ENCODE measurements at places on chromosomes 3 and 15.

GRCh38 chr15:101652786-101653430 is 727 bp upstream of the TM2D3 start:
- peak; percentile 24 for DNase-seq

GRCh38 chr15:33068007-33068481 is 126.5 kb downstream of the FMN1 start:
- peak; percentile 41 for DNase-seq

DNA sequence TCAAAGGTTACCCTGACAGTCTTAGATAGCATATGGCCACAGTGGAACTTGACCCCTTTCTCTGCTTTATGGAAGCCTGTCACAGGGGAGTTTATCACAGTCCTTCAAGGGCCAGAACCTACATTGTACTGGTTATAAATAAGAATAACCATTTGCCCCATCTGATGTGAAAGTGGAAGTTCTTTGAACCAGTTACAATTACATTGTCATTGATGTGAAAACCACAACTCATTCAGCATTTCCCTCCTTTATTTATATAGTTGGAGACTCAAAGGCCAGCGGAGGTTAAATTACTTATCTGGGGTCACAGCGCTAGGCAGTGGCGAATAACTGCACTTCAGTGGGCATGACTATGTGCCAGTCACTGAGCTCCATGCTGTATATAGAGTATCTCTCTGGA is 60.5 kb upstream of the TBC1D5 start:
- DNase-seq = no peak

GRCh38 chr3:9169956-9170850 is 79.2 kb downstream of the SRGAP3 start:
- no peak for DNase-seq

DNA sequence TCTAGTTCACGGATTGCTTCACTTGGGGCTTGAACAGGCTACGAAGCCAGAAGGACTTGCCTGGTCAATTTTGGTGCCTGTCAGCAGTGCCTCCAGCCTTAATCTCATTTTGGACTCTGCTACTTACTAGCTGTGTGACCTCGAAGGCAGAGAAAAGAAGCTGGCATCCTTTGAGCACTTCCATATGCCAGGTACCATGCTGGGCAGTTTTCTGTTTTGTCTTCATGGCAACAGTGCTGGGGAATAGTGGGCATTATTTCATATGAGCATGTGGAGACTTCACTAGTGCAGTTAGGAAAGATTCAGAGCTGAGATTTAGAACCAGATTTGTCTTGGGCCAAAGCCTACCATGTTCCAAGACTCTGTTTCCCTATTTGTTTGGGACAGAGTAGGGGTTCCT is 92.2 kb downstream of the LRTM1 start:
- DNase-seq = no peak

DNA sequence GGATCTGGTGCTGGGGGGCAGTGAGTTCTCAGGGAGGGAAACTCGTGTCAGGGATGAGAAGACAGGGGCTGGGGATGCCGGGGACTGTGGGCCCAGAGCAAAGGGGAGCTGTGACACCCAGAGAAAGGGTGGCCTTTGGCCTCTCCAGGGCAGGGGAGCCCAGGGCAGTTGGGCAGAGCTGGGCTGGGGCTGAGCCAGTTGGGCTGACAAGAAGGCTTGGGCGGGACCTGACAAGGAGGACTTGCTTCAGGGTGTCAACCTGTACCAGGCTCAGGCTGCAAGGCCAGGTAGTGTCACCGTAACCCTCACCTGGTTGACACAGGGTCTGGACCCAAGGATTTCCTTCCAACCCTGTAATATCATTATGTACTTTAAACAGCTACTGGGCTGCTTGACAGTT is 13.2 kb upstream of the ANPEP start:
- no peak for DNase-seq

- DNase-seq = no peak
Observed at GRCh38 chr3:128197855-128198254, 44.6 kb downstream of the EEFSEC start.

- DNase-seq = no peak
Observed at GRCh38 chr3:195397524-195397923, 45.3 kb downstream of the ACAP2 start.

DNA sequence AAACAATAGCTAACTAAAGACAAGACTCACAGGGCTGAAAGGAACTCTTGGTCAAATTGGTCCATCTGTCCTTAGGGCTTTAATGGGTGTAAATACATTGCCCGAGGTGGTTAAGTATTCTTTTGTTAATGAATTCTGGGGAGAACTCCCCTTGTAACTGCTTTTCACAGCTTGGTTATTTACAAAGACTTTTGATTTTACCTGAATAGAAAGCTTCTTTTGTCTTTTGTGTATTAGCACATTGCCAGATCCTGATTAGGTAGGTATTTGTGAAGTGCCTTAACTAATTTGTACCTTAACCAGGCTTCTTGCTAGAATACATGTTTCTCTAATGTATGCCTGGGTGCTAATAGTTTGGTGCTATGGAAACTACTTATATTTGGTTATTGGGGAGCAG is 14.0 kb downstream of the CHD2 start:
- DNase-seq = no peak

GRCh38 chr15:28049581-28049980 is 49.5 kb downstream of the OCA2 start:
- DNase-seq = no peak

DNA sequence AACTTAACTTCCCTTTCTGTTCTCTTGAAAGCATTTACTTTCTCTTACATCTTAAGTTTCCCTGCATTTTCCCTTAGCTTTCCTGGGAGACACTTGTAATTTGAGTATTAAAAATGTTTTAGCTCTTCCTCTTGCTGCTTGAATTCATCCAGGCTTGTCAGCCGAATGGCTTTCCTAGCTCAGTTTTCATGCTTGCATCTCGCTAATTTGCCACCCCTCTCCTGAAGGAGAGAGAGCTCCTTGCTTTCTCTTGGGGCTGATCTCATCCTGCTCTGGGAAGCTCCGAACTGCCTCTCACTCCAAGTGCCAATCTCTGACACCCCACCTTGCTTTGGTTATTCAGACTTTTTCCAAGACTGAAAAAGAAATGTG is 374.6 kb upstream of the TBL1XR1 start:
- DNase-seq = no peak

DNA sequence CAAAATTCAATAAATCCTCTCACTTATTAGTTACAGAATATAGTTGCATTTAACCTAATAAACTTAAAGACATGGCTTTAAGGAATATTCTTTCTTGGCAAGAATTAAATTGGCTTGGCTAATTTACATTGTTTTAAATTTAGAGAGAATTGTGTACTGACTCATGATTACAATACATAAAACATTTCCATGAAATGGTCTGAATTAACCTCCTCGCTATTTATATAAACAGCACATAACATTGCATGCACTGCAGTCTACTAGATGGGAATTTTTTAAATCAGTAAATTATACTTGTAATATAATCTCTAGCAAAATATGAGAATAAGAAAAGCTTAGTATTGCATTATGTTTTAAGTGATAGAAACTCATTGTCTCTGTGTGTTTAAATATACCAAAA is 268.9 kb downstream of the SHOX2 start:
- peak; percentile 20 for DNase-seq

DNA sequence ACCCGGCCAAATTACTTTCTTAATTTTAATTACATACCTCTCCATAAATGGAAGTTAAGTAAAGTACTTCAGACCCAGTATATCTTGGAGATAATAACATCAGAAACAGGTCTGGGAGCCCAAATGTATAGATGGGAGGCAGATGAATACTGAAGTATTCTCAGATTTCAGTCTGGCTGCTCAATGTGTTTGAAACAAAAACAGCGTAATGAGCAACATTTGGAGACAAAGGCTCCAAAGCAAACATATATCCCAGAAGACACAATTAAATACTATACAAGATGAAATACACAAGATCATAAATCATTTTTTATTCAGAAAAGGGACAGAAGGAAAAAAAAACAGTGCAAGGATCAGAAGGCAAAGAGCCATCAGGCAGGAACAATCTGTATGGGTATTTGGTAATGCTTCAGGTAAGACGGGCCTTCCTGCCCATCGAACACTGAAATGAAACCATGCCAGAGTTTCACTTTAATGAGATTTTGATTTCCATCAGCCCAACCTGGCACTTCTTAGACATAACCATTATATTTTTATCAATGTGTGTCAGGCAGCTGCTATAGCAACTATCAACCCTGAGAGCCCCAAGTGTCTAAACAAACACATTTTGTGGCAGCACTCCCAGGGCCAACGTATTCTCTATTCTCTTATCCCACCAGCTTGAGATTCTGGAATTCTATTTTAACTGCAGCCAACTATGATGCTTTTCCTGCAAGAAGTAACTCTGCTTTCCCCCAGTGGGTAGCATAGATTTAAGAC is 210.8 kb downstream of the STT3B start:
- no peak for DNase-seq

- DNase-seq = no peak
Observed at GRCh38 chr3:94172695-94173310, 109.9 kb downstream of the NSUN3 start.

DNA sequence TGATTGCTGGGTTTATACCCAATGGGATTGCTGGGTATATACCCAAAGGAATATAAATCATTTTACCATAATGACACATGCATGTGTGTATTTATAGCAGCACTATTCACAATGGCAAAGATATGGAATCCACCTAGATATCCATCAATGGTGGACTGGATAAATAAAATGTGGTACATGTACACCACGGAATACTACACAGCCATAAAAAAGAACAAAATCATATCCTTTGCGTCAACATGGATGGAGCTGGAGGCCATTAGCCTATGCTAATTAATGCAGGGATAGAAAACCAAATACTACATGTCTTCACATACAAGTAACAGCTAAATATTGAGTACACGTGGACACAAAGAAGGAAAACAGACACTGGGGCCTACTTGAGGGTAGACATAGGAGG is 22.6 kb downstream of the MNS1 start:
- no peak for DNase-seq

DNA sequence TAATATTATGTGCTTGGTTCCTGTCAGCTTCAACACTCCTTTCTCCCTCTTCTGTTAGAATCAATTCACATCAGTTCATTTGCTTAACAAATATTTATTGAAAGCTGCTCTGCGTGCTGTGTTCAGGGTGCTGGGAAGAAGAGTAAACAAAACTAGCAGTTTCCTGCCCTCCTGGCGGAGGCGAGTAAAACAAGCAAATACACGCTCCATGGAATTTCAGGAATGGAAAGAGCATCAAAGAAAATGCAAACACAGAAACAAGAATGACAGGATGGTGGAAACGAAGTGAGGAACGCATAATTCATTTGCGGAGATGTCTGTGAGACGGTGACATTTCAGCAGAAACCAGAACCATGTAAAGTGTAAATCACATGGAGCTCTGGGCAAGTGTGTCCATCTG is 49.4 kb upstream of the SPTSSB start:
- no peak for DNase-seq

DNA sequence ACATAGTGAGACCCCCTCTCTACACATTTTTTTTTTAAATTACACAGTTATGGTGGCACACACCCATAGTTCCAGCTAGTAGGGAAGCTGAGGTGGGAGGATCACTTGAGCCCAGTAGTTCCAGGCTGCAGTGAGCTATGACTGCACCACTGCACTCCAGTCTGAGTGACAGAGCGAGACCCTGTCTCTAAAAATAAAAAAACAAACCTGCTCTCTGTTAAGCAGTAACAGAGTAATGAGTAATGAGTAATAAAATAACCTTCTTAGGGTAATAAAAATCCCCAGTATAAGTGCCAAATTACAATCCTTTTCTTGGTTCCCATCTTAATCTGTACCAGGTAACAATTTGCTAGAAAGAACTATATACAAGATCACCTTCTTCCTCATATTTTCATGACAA is 65.9 kb upstream of the PLXND1 start:
- DNase-seq = no peak

GRCh38 chr3:180720012-180720411 is 40.7 kb upstream of the CCDC39 start:
- no peak for DNase-seq

GRCh38 chr3:4979428-4980228 is at the start of gene BHLHE40:
TSS of gene BHLHE40 (plus strand) at chr3:4979437. CDS start at chr3:4979719, 282 bp downstream.
- peak; percentile 14 for DNase-seq

GRCh38 chr3:173258697-173259096 is 117.7 kb upstream of the SPATA16 start:
- no peak for DNase-seq

- no peak for DNase-seq
Observed at GRCh38 chr3:143727391-143727790, 120.9 kb downstream of the SLC9A9 start.

GRCh38 chr3:112482675-112483074 is 16.6 kb downstream of the BTLA start:
- no peak for DNase-seq

DNA sequence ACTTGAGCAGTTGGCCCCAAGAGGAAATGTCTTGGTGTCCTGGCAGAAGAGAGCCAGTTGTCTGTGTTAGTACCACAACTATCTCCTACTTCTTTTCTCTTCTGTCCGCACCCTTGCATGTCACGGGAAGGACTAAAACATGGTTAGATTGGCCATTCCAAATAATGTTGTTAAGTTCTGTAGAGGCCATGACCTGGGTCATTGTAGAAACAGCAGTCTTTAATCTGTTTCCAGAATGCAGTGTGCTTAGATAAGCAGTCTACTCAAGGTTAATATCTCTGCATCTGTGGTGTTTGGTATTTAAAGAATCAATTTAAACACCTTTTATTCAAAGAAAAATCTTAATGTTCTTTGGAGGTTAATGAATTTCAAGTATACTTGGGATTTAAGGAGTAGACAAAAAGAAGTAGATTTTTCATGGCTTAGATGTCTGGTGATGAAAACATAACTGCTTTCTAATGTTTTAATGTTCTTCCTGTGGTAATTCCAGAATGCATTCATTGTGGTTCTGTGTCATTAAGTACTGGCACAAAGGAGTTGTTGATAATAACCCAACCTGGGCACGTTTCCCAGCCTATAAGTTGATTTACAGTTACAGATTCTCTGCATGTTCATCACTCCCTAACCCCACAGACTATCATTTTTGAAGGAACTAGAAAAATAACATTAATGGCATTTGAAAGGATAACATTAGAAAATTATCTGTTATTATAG is 58.9 kb downstream of the TMEM108 start:
- peak; percentile 85 for DNase-seq

DNA sequence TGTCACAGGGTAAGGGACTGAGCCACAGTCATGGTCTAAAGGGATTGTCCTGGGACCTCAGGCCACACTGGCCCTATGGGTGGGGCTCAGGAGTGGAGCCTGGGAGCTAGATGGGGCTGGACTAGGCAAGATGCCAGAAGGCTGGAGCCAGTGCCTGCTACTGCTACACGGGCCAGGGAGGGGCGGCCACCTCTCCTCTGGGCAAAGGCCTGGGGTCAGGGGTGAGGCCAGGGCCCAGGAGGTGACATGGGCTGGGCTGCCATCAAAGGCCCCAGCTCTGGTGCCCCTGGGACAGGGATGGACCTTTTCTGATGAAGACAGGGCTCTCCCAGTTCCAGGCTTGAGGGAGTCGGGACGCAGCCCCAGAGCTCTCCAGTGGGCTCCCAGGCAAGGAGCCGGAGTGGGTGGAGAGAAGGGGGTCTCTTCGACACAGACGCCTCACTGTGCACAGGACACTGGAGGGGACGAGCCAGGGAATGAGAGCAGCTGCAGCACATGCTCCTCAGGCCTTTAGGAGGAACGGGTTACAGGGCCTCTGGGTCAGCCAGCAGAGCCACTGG is 62.1 kb upstream of the IQSEC1 start:
- no peak for DNase-seq

GRCh38 chr3:133935843-133936769 is 40.4 kb upstream of the RAB6B start:
- no peak for DNase-seq
